ENCODE measurements at places on chromosomes 4 and X. TPM values are rescaled to one million over a fixed set of nuclear protein-coding genes. Genes with fewer than 3 reads are reported as not detected.

- H3K4me3 ChIP-seq = no peak overlapping the region
- H3K36me3 ChIP-seq = no peaks in the 10 kb centered on the region
- no peak overlapping the region for H3K27ac ChIP-seq
- DNase-seq = no peak
- no peaks in the 10 kb centered on the region for H3K4me1 ChIP-seq
Measured at GRCh38 chr4:81990898-81991297, 382.9 kb downstream of the HNRNPD start.

GRCh38 chr4:121824950-121825349 is 1.3 kb upstream of the CCNA2 start:
- DNase-seq = no peak
- H3K4me3 ChIP-seq = no peak overlapping the region
- H3K36me3 ChIP-seq = peaks cover 36% of the 10 kb centered on the region
- H3K27ac ChIP-seq = no peak overlapping the region

GRCh38 chr4:75555294-75556164 is at the start of gene ODAPH:
TSS of gene ODAPH (plus strand) at chr4:75556066. CDS start at chr4:75556083, 17 bp downstream.
- H3K27me3 ChIP-seq = peaks cover 11% of the 10 kb centered on the region
- peaks cover 3% of the 10 kb centered on the region for H3K36me3 ChIP-seq
- DNase-seq = peak; percentile 71
- H3K4me1 ChIP-seq = peaks cover 31% of the 10 kb centered on the region
- H3K4me3 ChIP-seq = peak within 1 kb of the TSS; percentile 31

GRCh38 chrX:71629467-71629866 is 11.2 kb upstream of the CXCR3 start:
- no peak overlapping the region for H3K27ac ChIP-seq
- no peak for DNase-seq
- no peak overlapping the region for H3K4me3 ChIP-seq
- H3K27me3 ChIP-seq = no peaks in the 10 kb centered on the region

DNA sequence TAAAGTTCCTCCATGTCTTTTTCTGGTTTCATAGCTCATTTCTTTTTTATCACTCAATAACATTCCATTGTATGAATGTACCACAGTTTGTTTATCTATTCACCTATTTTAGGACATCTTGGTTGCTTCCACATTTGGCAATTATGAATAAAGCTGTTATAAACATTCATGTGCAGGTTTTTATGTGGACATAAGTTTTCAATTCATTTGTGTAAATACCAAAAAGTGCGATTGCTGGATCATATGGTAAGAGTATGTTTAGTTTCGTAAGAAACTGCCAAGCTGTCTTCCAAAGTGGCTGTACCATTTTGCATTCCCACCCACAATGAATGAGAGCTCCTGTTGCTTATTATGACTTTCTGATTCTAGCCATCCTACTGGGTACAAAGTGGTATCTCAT is 36.3 kb upstream of the ZFX start:
- H3K4me3 ChIP-seq = no peak overlapping the region
- no peaks in the 10 kb centered on the region for H3K4me1 ChIP-seq
- H3K36me3 ChIP-seq = no peaks in the 10 kb centered on the region
- DNase-seq = no peak

- no peak overlapping the region for H3K4me3 ChIP-seq
- peaks cover 1% of the 10 kb centered on the region for H3K27me3 ChIP-seq
- DNase-seq = no peak
- H3K4me1 ChIP-seq = no peaks in the 10 kb centered on the region
- H3K27ac ChIP-seq = no peak overlapping the region
Measured at GRCh38 chr4:164935363-164935762, 42.1 kb downstream of the TRIM61 start.

DNA sequence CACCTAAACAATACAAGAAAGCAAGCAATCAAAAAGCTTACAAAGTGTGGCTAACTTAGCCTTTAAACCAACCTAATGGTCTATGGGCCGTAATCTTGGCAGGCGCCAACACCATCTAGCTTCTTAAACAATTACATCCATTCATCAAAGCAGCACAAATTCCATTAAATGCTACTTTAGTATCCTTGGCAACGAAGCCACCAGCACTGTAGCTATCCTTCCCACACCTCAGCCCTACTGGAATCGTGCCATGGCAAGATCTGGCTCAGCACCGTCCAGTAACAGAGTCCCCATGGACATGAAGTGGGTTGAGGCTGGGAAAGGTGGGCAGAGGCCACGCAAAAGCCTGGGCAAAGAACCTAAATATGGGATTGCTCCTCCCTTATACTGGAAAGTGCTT is 91.6 kb upstream of the MAP3K15 start:
- H3K4me3 ChIP-seq = no peak overlapping the region
- H3K27me3 ChIP-seq = no peaks in the 10 kb centered on the region
- H3K4me1 ChIP-seq = peaks cover 5% of the 10 kb centered on the region
- peaks cover 46% of the 10 kb centered on the region for H3K36me3 ChIP-seq
- H3K27ac ChIP-seq = no peak overlapping the region

DNA sequence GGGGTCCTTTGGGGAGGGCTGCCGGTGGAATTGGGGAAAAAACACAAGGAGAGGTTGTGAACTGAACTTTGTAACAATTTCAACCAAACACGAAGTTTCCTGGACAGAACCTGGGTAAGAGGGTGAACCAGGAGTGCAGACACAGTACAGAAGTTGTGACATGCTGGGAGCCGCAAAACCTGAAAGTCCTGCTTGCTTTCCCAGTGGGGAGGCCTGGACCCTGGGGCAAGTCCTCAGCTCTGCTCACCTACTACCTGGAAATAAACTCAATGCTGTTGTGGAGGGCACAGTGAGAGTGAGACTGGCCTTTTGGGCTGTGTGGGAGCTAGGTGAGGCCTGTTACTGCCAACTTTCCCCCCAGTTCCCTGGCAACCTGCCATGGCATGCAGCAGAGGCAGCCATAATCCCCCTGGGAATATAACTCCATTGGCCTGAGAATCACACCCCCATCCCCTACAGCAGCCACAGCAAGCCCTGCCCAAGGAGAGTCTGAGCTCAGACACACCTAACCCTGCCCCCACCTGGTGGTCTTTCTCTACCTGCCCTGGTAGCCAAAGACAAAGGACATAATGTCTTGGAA is 162.8 kb downstream of the THOC2 start:
- H3K27me3 ChIP-seq = peaks cover 13% of the 10 kb centered on the region
- H3K4me3 ChIP-seq = no peak overlapping the region
- H3K27ac ChIP-seq = no peak overlapping the region

Gene KLHL34
- 0.58 TPM for total RNA-seq

Gene AMTN
- not detected for total RNA-seq

GRCh38 chr4:94813221-94813620 is 55.5 kb downstream of the BMPR1B start:
- no peaks in the 10 kb centered on the region for H3K4me1 ChIP-seq
- no peaks in the 10 kb centered on the region for H3K36me3 ChIP-seq
- H3K4me3 ChIP-seq = no peak overlapping the region
- H3K27me3 ChIP-seq = no peaks in the 10 kb centered on the region

Gene NRK
- total RNA-seq = not detected

- peaks cover 17% of the 10 kb centered on the region for H3K4me1 ChIP-seq
- H3K27ac ChIP-seq = no peak overlapping the region
- peaks cover 1% of the 10 kb centered on the region for H3K27me3 ChIP-seq
- peaks cover 4% of the 10 kb centered on the region for H3K36me3 ChIP-seq
- no peak for DNase-seq
Measured at GRCh38 chr4:183636503-183636902, 22.5 kb downstream of the RWDD4 start.

Gene SUPT20HL1
- total RNA-seq = not detected

Gene GPR78
- 0.13 TPM for total RNA-seq

DNA sequence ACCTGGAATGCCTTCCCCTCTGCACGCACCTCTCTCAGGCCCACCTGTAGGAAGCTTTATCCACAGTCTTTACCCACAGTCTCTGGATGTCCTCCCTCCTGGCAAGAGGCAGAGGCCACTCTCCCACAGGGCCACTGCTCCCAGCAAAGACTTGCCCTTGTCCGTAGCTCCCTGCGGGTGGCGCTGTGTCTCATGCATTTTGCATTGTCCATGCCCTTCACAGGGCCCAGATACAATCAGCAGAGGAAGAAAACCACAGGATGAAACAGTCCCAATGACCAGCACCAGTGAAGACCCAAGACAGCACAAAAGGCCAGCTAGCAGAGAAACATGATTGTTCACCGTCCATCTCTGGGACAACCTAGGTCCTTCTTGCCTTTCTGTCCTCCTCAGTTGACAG is 2.1 kb upstream of the NSG1 start:
- peaks cover 16% of the 10 kb centered on the region for H3K4me1 ChIP-seq
- H3K36me3 ChIP-seq = no peaks in the 10 kb centered on the region
- peak; percentile 20 for DNase-seq
- no peak overlapping the region for H3K27ac ChIP-seq
- H3K4me3 ChIP-seq = no peak overlapping the region

Gene PWWP3B
- total RNA-seq = not detected

DNA sequence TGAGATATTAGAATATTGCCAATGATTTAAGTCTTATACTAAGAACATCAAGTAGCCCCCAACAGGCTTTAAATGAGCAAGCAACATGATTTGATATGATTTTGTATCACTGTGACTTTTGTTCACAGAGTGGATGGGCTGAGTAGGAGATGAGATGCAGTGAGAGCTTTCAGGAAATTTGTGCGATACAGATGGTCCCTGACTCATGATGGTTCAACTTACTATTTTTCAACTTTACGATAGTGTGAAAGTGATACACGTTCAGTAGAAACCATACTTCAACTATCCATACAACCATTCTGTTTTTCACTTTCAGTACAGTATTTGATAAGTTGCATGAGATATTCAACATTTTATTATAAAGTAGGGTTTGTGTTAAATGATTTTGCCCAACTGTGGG is 78.7 kb upstream of the NWD2 start:
- no peaks in the 10 kb centered on the region for H3K36me3 ChIP-seq
- H3K27me3 ChIP-seq = no peaks in the 10 kb centered on the region
- no peaks in the 10 kb centered on the region for H3K4me1 ChIP-seq

GRCh38 chrX:38211891-38212635 is 8.6 kb downstream of the SRPX start:
- no peaks in the 10 kb centered on the region for H3K4me1 ChIP-seq
- DNase-seq = no peak
- no peak overlapping the region for H3K27ac ChIP-seq
- H3K4me3 ChIP-seq = no peak overlapping the region
- H3K27me3 ChIP-seq = no peaks in the 10 kb centered on the region

Gene ZAR1
- total RNA-seq = not detected

Gene TCEAL7
- total RNA-seq = not detected

Gene CT45A2
- total RNA-seq = not detected

- no peak overlapping the region for H3K4me3 ChIP-seq
- no peak overlapping the region for H3K27ac ChIP-seq
- no peaks in the 10 kb centered on the region for H3K4me1 ChIP-seq
Measured at GRCh38 chr4:67922697-67923096, 38.9 kb upstream of the TMPRSS11D start.

Gene SPANXA1
- not detected for total RNA-seq

- H3K4me3 ChIP-seq = no peak overlapping the region
- H3K4me1 ChIP-seq = no peaks in the 10 kb centered on the region
- no peak for DNase-seq
- H3K27me3 ChIP-seq = no peaks in the 10 kb centered on the region
- H3K36me3 ChIP-seq = no peaks in the 10 kb centered on the region
- no peak overlapping the region for H3K27ac ChIP-seq
Measured at GRCh38 chrX:112012360-112012759, 70.2 kb downstream of the TRPC5 start.

Gene GABRB1
- not detected for total RNA-seq

GRCh38 chr4:25884031-25884782 is 21.4 kb upstream of the SEL1L3 start:
- no peak overlapping the region for H3K27ac ChIP-seq
- no peak overlapping the region for H3K4me3 ChIP-seq

DNA sequence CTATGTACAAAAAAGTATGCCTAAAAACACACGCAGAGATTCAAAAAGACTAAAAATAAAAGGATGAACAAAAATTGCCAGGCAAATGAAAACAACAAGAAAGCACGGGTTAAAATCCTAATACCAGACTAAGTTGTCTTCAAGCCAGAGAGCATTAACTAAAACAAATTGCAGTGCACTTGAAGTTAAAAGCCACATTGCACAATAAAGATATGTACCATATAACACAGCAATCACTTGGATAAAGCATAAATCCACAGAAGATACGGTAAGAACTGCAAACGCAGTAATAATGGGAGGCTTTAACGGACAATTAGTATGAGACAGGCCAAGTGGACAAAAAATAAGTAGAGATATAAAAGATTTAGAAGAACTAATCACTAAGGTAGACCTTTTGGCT is 14.9 kb downstream of the CCDC158 start:
- H3K27me3 ChIP-seq = peaks cover 34% of the 10 kb centered on the region
- no peak overlapping the region for H3K4me3 ChIP-seq
- H3K4me1 ChIP-seq = no peaks in the 10 kb centered on the region

Gene CD38
- total RNA-seq = 128 TPM

- peaks cover 12% of the 10 kb centered on the region for H3K4me1 ChIP-seq
- H3K27me3 ChIP-seq = no peaks in the 10 kb centered on the region
- no peak overlapping the region for H3K4me3 ChIP-seq
- H3K27ac ChIP-seq = no peak overlapping the region
- H3K36me3 ChIP-seq = no peaks in the 10 kb centered on the region
Measured at GRCh38 chrX:40149286-40150175, 51.8 kb upstream of the BCOR start.

GRCh38 chrX:17441965-17442364 is 67.0 kb downstream of the NHS start:
- no peaks in the 10 kb centered on the region for H3K27me3 ChIP-seq
- no peak overlapping the region for H3K27ac ChIP-seq
- no peak for DNase-seq
- H3K36me3 ChIP-seq = no peaks in the 10 kb centered on the region

- no peaks in the 10 kb centered on the region for H3K4me1 ChIP-seq
- H3K27ac ChIP-seq = no peak overlapping the region
- no peaks in the 10 kb centered on the region for H3K36me3 ChIP-seq
- DNase-seq = no peak
- no peaks in the 10 kb centered on the region for H3K27me3 ChIP-seq
- H3K4me3 ChIP-seq = no peak overlapping the region
Measured at GRCh38 chrX:46152756-46153155, 392.5 kb downstream of the ZNF674 start.

Gene ITM2A
- 145 TPM for total RNA-seq

DNA sequence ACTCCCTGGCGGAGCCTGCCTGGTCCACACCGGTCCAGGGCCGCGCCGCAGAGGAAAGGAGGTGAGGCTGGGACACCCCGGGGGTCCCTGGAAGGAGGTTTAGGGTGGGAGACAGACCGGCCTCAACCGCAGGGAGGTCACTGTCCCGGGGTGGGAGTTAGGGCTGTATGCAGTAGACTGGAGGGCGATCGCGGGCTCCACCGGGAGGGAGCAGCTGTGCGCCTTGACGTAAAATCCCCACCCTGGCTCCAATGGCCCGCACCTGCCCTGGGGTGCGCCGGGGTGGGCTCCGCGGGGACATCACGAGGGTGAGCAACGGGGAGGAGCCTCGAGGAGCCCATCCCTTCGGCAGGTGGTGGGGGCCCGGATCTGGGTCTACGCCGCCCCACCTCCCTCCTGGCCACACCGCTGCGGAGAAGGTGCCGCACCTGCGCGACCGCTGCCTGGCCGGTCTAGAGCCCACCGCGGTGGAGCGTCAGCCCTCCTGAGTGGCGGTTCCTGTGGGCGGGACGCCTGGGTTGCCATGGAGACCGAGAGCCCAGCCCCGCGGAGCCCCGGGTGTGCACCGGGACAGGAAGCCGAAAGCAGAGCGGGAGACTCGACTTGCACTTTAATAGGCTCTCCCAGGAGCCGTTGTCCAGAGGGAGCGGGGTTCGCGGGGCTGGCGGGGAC is 105.1 kb downstream of the ADRA2C start:
- H3K36me3 ChIP-seq = no peaks in the 10 kb centered on the region
- H3K4me1 ChIP-seq = peaks cover 3% of the 10 kb centered on the region
- no peak overlapping the region for H3K27ac ChIP-seq
- no peak overlapping the region for H3K4me3 ChIP-seq
- no peak for DNase-seq
- peaks cover 28% of the 10 kb centered on the region for H3K27me3 ChIP-seq

Gene SLC38A5
- total RNA-seq = 76.4 TPM

Measured in activated CD4-positive, alpha-beta memory T cell treated with anti-CD3 and anti-CD28 coated beads, Interleukin-2, amount 10 ng/mL, durations not matched to agents 7 days and 5 days (primary cell).